Uterus (tissue), 4 donors: ENCODE measurements at places on chromosomes 12 and 14. TPM values are rescaled to one million over a fixed set of nuclear protein-coding genes. Genes with fewer than 3 reads are reported as not detected.
A peak's percentile ranks its signal among the peaks of the same experiment; 100 is the strongest.

The IL26 gene
- not detected for total RNA-seq

- DNase-seq: peak; percentile 80
Observed at GRCh38 chr14:55129086-55129427, at the start of gene LGALS3. Gene LGALS3 (plus strand): TSS chr14:55129252. CDS start chr14:55137374, 8,122 bp downstream.

The TEX22 gene
- 1.1 TPM for total RNA-seq

GRCh38 chr12:46260124-46260912 is 8.5 kb downstream of the SLC38A1 start:
- no peak for DNase-seq

The PPFIA2 gene
- total RNA-seq: 5.4 TPM

GRCh38 chr12:57965766-57966165 is 24.4 kb downstream of the ATP23 start:
- DNase-seq: no peak

- DNase-seq: no peak
Observed at GRCh38 chr12:50477241-50477832, 27.4 kb upstream of the DIP2B start.

The ANO4 gene
- total RNA-seq: 18.5 TPM

GRCh38 chr12:120169946-120170345 is 24.6 kb downstream of the GCN1 start:
- no peak for DNase-seq

The SIX4 gene
- 0.26 TPM for total RNA-seq

DNA sequence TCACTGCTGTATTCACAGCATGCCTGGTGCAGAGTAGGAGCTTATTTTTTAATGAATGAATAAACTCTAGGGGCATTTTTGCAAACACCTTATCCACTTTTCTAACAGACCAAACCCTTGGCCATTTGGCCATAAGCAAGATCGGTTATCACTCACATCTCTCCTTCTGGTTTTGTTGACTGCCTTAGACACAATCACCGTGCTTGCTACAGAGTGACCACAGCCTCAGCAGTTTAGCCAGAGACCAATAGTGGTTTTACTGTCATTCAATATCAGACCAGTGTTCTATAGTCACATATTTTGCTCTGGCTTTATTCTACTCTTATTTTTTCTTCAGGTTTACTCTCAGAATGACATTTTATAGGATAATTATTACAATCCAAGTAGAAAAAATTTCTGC is 2.2 kb downstream of the KLRB1 start:
- no peak for DNase-seq

The A2M gene
- total RNA-seq: 1,063 TPM

The FAR2 gene
- total RNA-seq: 4.7 TPM

GRCh38 chr14:106826833-106827369 is 1300.5 kb downstream of the TMEM121 start:
- no peak for DNase-seq

GRCh38 chr12:18868717-18869116 is 130.8 kb downstream of the CAPZA3 start:
- no peak for DNase-seq

GRCh38 chr12:97748298-97748697 is 285.7 kb downstream of the RMST start:
- DNase-seq: no peak

DNA sequence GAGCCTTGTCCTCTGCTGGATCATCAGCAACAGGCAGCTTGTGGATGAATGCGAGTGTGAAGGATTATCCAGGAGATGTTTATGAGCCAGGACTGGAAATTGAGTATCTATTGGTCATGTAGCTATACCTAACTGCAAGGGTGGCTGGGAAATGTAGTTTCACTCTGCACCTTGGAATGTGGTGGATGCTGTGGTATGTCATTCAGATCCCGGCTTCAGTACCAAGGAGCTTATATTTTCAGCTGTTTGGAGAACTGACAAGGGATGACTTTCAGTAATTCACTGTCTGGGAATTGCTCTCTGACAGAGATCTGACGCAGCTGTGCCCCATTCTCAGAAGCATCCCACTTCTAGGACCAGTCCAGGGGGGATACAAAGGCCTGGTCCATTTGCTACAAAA is 792.3 kb upstream of the NOVA1 start:
- DNase-seq: no peak

The PLEKHG7 gene
- not detected for total RNA-seq

The FOXG1 gene
- total RNA-seq: not detected

DNA sequence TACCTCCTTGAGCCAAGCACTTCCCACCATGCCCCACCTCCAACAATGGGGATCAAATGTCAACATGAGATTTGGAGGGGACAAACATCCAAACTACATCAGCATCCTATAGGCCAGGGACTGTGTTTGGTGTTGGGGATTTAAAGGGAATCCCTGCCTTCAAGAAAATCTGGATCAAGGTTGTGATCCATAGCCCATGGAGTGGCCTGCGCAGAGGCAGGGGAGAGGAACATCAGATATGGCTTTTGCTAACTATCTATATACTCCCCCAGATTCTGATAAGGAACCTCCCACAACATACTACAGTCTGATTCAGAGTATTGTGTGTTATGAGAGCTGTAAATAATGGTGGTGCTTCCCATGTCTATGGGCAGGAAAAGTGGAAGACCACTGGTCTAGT is 5.1 kb downstream of the KIF5A start:
- DNase-seq: no peak

The DUSP16 gene
- total RNA-seq: 20.5 TPM

GRCh38 chr12:127278351-127278750 is 988.6 kb upstream of the TMEM132C start:
- DNase-seq: no peak

GRCh38 chr14:33364466-33364865 is 425.8 kb downstream of the NPAS3 start:
- DNase-seq: no peak

DNA sequence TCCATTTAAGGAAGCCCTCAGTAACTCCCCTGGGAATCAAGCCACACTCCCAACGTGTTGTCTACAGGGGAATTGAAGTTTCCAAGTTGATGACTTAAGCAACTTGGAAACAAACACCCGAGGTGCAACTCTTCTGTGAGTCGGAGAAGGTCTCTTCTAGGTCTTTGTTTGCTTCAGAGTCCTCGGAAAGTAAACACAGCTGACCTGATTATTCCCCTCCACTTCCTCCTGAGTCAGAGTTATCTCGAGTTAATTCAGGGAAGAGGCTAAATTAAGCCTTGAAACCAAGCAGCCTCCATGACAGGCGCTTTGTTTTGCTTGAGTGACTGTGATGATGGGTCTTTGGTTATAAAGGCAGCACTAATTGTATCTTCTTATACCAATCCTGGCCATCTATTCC is 41.8 kb downstream of the TUNAR start:
- DNase-seq: no peak

- no peak for DNase-seq
Observed at GRCh38 chr12:75876832-75877762, 154.5 kb downstream of the PHLDA1 start.

GRCh38 chr14:95522556-95522955 is 6.1 kb upstream of the SYNE3 start:
- DNase-seq: no peak

The CMKLR1 gene
- 13.3 TPM for total RNA-seq

- no peak for DNase-seq
Observed at GRCh38 chr14:30698463-30698862, 76.3 kb downstream of the SCFD1 start.

DNA sequence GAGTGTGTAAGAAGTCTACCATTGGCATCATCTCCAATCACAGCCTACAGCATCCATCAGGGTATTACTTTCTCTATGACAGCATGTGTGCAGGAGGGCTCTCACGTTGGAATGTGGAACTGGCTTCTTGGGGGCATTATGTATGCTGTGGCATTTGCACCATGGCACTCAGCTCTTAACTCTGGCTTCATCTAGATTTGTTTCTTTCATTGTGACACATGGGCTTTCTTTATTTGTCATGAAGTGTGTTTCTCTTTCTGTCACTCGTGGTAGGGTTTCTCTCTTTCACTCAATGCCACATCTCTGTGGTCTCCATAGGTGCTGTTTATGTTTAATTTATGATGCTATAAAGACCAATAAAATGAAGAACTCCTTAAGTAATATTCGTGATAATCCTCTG is 191.2 kb upstream of the GARIN2 start:
- DNase-seq: no peak

The BTBD6 gene
- total RNA-seq: 21.5 TPM

DNA sequence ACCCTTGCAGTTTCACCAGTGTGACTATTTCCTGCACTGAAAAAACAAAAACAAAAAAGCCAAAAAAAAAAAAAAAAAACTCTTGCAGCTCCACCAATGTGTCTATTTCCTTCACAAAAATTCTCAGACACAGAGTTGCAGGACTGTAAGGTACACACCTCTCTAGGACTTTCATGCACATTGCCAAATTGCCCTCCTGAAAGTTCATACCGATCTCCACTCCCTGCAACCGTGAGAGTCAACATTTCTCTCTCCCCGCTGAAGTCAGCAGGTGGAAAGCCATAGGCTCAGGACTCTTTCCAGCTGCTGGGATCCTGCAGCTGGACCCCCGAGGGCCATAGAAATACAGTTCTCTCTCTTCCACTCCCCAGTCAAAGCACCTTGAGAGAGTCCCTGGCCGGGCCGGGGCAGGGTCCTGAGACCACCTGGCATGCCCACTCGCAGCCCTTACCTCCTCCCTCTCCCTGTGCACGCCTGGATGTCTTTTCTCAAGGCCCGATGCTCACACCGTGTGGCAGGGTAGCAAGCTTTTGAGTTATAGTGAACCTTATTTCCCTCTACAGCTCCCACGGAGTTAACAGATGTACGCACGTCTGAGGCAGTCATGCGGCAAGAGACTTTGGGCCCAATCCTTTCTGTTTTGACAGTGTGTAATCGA is 23.6 kb downstream of the MMAB start:
- no peak for DNase-seq

- DNase-seq: no peak
Observed at GRCh38 chr14:92651106-92651757, 97.2 kb downstream of the LGMN start.

DNA sequence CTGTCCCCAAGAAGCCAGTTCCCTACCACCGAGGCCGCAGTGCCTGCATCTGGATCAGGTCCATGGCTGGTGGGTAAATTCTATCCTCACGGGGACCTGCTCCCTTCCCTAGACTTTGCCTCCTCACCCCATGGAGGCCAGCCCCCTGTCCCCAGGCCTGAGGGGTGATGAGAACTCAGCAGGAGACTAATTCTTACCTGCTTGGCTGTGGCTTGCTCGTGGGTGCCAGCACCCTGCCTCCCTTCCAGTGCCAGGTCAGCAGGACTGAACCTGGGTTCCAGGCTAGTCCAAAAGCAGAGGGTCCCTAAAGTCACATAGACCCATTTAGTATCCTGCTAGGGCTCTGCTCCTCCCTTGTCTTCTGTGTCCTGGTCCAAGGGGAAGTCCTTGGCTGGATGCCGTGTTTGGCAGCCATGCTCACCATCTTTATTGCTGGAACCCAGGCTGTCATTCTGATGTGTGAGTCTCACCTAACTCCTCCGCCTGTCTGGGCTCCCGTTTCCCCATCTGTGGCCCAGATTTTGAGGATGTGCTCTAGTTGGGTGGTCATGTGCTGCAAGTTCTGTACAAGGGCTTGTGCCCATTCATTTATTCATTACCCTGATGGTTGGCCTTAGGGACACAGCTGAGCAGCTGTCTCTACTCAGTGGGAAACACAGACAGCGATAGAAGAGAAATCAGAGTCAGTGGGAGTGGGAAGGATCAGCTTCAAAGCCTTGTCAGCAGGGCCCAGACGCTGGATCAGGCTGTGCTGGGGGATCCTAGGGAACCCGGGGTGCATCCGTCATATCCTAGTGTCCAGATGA is 949 bp downstream of the PLBD2 start:
- DNase-seq: peak; percentile 87

- no peak for DNase-seq
Observed at GRCh38 chr12:113372371-113372770, 14.0 kb downstream of the PLBD2 start.

- DNase-seq: no peak
Observed at GRCh38 chr12:121295746-121296617, 527 bp downstream of the CAMKK2 start.
